ENCODE measurements at places on chromosomes 1 and 21. TPM values are rescaled to one million over a fixed set of nuclear protein-coding genes. Genes with fewer than 3 reads are reported as not detected.

Gene MX1
- total RNA-seq = 1.5 TPM

Gene RXFP4
- not detected for total RNA-seq

Gene SLC19A2
- 12.8 TPM for total RNA-seq

Gene CTH
- 7.3 TPM for total RNA-seq

Gene SHISAL2A
- not detected for total RNA-seq
